ENCODE measurements at places on chromosomes 1 and 21.

- DNase-seq, result peak; percentile 73
These were observed 1.5 kb downstream of the RPS6KA1 start for GRCh38 chr1:26530895-26531598.

- no peak for DNase-seq
These were observed 50.8 kb downstream of the TOMM20 start for GRCh38 chr1:235077571-235078479.

DNA sequence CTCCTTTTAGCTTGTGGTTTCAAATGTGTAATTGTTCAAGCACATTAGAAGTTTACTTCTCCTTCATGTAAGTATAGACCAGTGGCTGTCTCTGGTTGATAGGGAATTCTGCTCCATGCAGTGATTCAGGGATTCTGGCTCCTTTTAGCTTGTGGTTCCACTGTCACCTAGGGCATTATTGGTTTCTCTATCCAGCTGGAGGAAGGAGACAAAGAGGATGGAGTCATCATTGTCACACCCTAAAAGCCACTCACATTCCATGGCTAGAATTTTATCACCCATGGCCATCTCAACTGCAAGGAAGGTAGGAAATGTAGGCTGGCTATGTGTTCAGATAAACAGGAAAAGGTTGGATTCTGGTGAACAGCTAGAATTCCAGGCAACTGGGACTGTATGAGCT is 131.2 kb downstream of the URB2 start:
- DNase-seq, result no peak

GRCh38 chr1:203534526-203534925 is 40.6 kb downstream of the OPTC start:
- DNase-seq, result no peak

- DNase-seq, result no peak
These were observed 29.0 kb downstream of the GRHL3 start for GRCh38 chr1:24348196-24348595.

DNA sequence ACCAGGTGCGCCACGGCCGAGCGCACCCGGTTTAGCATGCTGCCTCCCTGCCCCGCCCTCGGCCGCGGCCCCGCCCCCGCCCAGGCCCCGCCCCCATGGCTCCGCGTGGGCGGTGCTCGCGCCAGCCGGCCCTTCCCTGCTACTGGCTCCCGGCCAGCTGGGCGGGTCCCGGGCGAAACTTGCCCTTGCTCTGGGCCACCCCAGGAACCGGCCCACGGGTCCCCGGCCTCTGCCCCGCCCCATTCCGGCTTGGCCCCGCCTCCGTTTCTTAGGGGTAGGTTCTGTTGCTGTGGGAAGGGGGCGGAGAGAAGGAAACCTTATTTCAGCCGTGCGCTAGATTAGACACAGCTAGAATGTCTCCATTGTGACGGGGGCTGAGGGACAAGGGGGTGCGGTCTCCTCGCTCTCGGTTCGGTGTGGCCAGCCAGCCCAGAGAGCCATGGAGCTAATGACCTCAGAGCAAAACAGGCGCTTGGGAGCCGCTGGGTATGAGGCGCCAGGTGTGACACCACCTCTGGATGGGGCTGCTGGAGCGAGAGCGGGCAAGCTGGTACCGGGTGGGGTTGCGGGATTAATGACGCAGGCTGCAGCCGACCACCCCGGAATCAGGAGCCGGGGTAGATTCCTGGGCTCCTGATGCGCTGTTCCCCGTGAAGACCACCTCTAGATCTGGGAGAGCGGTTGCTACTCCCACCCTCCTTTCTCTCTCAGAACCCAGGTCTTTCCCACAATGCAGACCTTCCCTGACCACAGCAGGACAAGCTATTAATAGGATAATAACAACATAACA is at the start of gene PPM1J:
PPM1J (minus strand) TSS at position 69 of the 790 bp plus-strand sequence; CDS start at position 38, 31 bp downstream.
- DNase-seq, result peak; percentile 97

Data from DMS53 (cell line).